ENCODE measurements at places on chromosomes 2 and 18.

DNA sequence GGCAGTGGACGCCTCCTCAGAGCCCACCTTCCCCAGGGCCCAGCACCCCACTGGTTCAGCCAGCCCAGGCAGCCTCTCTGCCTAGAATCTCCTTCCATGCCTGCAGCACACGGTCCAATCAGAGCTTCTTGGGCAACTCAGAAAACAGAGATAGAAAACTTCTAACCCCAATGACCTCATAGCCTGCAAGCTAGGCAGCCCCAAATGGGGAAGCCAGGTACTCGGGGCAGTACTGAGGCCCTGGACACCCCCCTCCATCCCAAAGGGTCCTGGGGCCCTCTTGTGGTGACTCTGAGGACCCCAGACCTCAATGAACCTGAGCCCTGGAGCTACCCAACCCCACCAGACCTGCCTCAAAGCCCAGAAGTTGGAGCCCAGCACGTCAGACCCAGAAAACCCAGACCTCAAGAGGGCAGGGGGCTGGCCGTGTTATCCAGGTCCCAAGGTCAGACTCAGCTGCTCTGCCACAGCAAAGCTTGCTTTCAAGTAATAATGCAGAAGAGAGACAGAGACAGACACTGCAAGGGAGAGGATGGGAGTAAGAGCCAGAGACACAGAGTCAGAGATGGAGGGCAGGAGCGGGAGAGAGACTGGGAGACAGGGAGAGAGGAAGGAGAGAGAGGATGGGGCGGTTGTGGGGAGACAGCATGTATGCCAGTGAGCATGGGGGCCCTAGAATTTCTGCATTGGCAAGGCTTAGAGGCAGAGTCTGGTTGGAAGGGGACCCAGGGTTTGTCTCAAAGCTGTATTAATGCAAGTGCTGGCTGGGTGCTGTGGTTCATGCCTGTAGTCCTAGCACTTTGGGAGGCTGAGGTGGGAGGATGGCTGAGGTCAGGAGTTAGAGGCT lies 28.2 kb downstream of the SERTAD2 start:
- DNase-seq: no peak

GRCh38 chr2:42964439-42965083 lies 172.2 kb upstream of the HAAO start:
- no peak for DNase-seq

DNA sequence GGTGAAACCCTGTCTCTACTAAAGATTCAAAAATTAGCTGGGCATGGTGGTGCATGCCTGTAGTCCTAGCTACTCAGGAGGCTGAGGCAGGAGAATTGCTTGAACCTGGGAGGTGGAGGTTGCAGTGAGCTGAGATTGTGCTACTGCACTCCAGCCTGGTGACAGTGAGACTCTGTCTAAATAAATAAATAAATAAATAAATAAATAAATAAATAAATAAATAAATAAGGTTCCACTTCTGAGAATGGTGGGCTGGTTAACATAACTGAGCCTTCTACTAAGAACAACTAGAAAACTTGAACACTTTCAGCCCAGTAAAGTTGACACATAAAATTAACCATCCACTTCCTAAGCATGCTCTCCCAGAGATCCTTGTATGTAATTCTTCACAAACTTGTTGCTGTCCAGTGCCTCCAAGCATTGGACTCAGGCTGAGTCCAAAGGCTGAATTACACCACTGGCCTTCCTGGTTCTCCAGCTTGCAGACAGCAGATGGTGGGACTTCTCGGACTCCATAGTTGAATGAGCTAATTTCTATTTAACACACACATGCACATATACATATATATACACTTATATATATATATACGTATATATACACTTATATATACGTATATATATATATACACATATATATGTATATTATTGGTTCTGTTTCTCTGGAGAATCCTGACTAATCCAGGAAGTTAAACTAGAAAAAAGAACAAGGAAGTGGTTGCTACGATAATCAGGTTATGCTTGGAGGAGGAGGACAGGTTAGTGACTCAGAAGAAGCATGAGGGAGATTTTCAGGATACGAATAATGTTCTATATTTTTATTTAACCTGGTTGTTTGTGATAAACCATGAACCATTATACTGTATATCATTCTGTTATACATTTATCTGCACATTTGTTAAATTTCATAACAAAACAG lies 348.8 kb downstream of the METTL4 start:
- DNase-seq: no peak

DNA sequence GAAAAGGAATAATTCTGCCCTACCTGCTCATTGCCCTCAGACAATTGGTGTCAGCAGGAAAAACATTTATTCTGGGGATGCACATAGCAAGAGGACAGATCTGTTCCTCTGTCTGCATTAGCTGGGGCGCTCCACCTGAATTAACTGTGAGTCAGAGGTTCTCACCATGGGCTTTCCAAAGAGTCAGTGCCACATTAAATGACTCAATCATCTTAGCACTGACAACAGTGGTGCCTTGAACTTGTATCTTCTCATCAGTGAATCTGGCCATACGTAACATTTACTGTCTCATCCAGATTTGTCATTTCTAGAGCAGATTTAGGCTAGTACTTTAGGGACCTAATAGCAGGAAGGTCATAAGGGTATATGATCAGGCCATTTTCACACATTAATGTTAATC lies 358.1 kb upstream of the CRIM1 start:
- DNase-seq: no peak

DNA sequence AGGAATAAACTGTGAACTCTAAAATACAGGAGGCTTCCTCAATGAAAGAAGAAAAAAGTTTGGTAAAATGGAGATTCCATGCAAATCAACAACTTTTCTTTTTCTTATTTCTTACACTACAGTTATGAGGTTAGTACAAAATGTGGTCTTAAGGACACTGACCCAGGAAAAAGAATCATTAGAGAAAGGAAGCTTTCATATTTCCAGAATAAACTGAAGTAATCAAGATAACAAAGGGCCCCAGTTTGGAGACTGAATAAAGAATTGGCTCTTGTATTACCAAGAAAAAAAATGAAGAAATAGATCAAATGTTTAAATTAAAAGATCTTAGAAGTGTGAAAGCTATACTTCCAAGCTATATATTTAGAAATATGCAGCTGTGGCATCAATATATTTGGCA lies 72.3 kb downstream of the SLC66A3 start:
- no peak for DNase-seq

- DNase-seq: no peak
These were observed 29.7 kb upstream of the FAHD2A start for GRCh38 chr2:95372845-95373244.

GRCh38 chr2:2164326-2164917 lies 166.7 kb downstream of the MYT1L start:
- no peak for DNase-seq
